ENCODE measurements at places on chromosomes 6 and 20. TPM values are rescaled to one million over a fixed set of nuclear protein-coding genes. Genes with fewer than 3 reads are reported as not detected.

DNA sequence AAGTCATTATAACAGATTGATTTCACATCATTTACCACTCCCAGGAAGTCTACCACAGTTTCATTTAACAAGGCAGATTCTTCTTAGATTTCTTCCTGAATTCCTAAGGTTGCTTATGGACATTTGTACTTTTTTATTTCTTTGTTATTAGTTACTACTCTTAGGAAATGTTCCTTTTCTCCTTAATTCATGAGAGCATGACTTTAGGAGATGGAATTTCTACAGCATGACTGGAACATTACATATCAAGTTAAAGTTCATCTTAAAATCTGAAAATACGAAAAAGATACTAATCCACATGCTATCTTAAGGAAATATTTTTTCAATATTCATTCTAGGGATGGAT, 22.3 kb downstream of the CNKSR3 start:
- DNase-seq: no peak

DNA sequence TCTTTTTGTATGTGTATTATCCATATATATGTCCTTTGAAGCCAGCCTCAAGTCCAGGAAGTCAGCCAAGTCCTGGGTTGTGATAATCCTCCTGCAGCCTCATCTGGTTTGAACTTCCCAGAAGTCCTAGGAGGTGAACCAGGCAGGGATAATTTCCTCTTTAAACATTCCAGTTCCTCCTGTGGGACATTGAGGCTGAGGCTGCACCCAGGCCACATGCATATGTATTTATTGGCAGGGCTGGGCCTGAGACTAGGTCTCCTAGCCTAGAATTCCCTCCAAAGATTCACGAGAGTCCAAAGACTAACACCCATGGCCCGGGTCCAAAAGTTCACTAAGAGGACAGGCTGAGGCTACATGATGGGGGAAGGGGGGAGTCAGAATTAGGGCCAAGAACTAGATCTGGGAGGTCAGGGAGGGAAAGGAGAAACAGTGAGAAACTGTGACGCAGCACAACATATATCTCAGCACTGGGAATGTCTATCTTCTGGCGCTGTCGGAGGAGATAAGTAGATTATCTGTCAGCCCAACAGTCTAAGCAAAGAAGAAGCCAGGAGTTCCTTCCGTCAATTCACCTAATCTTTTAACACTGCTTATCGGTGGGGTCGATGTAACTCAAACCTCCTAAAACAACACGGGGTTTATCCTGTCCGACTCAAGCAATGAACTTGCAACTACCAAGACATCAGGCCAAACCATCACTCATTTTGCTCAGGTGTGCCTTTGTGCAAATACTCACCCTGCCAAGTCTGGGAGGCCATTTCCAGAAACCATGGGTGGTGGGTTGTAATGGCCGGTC, 43.3 kb downstream of the SNX5 start:
- DNase-seq: peak; percentile 63

The KCNK16 gene
- total RNA-seq: not detected

GRCh38 chr20:19253316-19253715, 40.9 kb downstream of the SLC24A3 start:
- no peak for DNase-seq

- DNase-seq: no peak
Observed at GRCh38 chr6:108200631-108201030, 34.8 kb downstream of the NR2E1 start.

DNA sequence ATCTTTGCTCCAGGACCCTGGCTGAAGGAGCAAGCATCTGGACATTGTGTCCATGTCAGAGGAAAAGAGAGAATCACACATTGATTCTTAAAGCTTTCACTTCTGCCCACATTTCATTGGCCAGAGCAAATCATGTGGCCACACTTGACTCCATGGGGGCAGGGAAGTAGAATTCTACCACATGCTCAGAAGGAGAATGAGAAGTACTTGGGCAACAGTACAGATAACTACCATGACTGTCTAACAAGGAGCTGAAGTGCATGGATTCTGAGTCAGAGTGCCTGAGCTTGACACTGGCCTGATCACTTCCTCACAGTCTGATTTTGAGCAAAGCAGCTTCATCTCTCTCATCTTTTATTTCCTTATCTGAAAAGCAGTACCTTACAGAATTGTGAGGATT, 38.6 kb downstream of the GHRH start:
- peak; percentile 4 for DNase-seq

- no peak for DNase-seq
Observed at GRCh38 chr20:41407607-41408006, 41.0 kb upstream of the EMILIN3 start.

DNA sequence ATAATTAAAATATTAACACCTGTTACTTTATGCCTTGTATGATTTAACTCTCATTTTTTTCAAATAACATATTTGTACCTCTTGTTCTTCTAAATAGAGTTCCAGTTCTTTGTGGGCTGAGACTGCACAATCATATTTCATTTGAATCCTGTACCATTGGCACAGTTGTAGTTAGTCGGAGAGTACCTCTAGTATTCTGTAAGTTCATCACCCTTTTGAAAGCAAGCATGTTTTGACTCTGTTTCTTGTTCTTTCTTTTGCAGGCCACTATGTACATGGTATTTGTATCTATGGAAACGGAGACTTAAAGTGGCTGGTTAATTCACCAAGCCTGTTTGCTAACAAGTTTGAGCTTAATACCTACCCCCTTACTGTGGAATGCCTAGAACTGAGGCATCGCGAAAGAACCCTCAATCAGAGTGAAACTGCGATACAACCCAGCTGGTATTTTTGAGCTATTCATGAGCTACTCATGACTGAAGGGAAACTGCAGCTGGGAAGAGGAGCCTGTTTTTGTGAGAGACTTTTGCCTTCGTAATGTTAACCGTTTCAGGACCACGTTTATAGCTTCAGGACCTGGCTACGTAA, 68.2 kb downstream of the C6orf52 start:
- DNase-seq: no peak

The ZNF165 gene
- total RNA-seq: 4.3 TPM

GRCh38 chr6:164085091-164086075, 670.9 kb downstream of the QKI start:
- peak; percentile 64 for DNase-seq

The KHDC1 gene
- total RNA-seq: 1.0 TPM

The XKR7 gene
- total RNA-seq: 0.26 TPM

The CLPSL2 gene
- total RNA-seq: not detected

The SNX21 gene
- 42.8 TPM for total RNA-seq

DNA sequence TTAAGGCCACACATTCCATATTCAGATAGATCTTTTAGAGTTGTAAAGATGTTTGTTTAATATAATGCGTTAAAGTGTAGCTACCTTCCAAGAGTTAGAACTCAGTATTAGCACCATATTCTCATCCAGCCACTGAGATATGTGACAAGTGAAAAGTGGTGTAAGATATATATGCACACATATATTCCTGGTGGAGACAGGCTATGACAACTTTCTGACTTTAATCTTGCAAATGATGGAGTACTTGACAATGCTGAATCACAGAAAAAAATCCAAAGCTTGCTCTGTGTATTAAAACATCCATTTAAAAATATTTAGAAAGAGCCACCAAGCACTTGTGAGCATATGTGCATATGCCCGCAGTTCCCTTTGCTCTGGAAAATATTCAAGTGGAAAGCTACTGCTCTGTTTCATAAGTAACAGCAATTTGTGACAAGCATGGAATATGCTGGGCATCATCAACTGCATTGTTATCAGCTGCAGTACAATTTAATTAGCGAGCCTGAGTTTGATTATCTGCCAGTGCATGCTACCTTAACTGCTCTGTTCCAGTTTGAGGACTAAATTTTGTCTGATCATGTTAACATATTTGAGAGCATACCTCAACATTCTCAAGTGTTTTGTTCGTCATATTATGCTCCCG, 64.8 kb downstream of the VIP start:
- DNase-seq: no peak

DNA sequence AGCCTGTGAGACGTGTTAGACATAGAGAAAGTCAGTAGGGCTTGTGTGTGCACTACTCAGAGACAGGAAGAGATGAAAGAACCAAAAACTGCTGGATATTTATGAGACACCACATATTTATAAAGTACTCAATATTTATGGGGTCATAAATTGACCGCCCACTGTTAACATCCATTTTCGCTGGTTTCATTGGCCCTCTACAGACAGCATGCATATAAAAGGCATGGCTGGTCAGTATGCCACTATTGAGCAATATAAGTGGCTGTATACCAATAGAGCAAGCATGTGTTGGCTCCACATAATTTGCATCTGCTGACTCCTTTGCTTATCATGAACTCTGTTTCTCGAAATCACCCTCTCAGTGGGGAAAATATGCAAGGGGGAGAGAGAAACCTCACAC, 110.3 kb upstream of the BTN3A2 start:
- no peak for DNase-seq

DNA sequence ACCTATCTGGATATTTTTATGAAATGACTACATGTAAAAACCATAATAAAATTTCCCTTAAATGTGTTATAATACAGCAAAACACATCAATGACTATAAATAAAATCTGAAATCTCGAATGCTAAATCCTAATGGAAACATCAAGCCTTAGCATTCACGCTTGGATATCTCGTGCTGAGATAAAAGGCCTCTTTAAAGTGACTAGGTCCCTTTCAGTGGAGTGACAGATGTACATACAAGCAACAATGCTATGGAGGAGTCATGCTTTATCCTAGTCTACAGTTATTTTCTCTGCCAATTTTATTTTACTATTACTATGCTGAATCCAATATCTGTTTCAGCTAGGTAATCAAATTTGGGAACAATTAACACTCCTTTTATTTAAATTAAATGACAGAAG, 72.4 kb downstream of the MAP3K7 start:
- no peak for DNase-seq

The FRMD1 gene
- total RNA-seq: not detected

- no peak for DNase-seq
Observed at GRCh38 chr6:16388488-16388887, 150.1 kb downstream of the GMPR start.

- no peak for DNase-seq
Observed at GRCh38 chr6:111439171-111439570, 43.8 kb downstream of the REV3L start.

GRCh38 chr6:118867181-118867580, 26.8 kb upstream of the ASF1A start:
- DNase-seq: no peak

DNA sequence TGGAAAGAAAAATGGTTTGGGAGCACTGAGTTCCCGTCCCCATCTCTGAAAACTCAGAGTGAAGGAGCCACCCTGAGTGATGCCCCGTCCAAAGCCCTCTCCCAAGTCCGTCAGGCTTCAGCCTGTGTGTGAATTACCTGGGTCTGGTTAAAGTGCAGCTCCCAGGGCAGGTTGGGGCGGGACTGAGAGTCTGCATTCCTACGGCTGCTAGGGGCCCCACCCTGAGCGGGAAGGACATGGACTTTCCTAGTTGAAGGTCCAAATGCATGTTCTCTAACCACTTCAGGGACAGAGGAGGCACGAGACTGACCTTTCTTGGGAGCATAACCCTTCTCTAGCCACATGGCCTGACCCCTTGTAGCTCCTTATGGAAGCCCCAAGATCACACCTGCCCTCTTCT, 97.2 kb downstream of the SYNDIG1 start:
- no peak for DNase-seq

DNA sequence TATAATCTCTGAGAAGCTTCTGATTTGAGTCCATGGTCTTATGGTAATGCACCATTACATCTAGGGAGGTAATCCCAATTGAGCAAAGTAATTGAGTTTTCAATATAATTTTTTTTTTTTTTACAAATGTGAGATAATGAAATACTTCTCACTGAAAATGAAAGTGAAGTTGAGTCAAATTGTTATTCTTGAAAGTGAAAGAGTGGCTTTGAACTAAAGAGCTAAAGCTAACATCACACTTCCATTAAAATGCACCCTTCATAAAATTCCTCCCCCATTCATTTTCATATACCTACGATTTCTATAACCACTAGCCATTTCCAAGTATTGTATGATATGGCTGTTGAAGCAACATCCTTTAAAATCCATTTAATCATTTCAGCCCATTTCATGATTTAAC, 149.1 kb upstream of the IMPG1 start:
- DNase-seq: no peak

DNA sequence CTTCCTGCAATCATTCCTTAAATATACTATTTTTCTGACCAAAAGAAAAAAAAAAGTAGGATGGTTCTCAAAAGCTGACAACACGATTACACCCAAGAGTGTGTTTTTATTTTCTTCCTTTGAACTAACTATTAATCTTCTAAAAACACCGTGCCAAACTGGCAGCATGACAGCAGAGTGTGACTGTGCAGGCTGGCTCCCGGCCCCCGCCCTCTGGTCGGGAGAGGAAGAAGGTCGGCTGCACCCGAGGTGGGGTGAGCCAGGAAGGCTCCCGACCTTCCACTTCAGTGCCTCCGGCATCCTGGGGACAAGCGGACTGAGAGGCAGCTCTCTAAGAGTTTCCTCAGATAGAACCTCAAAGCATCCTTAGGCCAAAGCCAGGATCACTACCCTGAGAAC, 29.2 kb downstream of the SLC22A23 start:
- peak; percentile 85 for DNase-seq

The RAB32 gene
- total RNA-seq: 17.9 TPM

The MYLK2 gene
- total RNA-seq: 9.3 TPM

The POM121L2 gene
- total RNA-seq: not detected

DNA sequence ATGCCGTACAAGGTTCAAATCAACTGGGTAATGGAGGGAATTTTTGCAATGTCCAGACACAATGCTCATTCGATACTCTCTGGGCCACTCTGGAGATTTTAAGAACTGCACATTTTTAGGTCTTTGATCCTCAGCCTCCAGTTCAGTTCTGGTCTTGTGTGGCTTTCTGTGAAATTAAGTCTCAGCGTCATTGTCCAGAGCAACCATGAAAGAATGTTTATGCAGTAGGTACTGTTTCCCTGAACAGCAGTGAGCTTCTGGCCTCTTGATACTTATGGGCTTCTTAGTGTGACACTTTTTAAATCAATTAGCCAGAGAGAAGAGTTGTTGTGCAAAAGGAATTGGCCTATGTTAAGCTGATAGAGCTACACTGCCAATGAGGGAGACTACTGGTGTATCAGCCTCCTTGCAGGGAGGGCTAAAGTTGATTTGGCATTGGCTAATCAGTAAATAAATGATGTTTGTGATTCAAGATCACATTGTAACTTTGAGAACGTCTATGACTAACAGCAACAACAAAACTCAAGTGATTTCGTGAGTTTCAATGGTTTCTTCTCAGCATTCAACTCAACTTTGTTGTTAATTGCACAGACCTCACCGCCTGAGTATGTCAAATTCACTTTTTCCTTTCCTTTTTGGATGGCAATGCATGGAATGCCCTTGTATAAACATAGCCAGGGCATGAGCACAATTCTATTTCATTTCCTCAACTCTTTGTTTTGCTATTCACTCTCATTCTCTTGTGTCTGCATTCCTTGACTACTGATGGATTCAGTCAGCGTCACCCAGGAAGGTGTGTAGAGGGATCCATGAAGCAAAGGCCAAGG, 85.1 kb downstream of the GJA1 start:
- no peak for DNase-seq

The SLC2A10 gene
- 12.2 TPM for total RNA-seq

The IRF4 gene
- not detected for total RNA-seq

Data from body of pancreas (tissue), 4 donors.